ENCODE measurements at places on chromosomes 12 and 14.

GRCh38 chr14:29030121-29030520 lies 263.5 kb downstream of the FOXG1 start:
- no peak for DNase-seq

DNA sequence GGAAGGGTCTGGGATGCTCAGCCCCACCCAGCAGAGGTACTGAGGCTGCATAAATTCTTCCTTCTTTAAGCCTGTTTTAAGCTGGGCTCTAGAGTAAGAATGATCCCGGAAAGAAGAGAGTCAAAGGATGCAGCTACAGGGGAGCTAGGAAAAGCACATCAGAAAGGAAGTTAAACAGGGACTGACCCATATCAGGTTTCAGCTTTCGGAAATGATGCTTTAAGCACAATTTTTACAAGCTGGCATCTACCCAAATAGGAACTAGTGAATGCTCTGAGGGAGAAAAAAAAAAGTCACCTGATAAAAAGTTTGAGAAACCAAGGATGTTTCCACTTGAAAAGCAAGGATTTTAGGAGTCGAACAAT lies 22.0 kb downstream of the TSPAN8 start:
- DNase-seq: no peak

DNA sequence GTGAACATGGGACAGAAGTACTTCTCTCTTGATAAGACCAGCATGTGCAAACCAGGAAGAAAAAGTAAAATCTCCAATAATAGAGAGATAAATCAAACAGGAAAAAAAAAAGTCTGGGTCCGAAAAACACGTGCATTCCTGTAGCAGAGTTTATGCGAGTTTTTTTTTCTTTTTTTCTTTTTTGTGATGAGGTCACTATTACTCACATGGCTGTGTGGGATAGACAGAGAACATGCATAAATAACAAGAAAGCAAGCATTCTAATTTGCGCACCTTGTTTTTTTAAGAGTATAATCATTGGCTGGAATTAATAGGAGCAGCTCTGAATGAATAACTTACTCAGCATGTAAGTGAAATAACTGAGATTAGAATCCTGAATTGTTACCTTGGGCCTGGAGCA lies 91.9 kb upstream of the CPM start:
- no peak for DNase-seq

GRCh38 chr12:40701756-40702155 lies 9.5 kb downstream of the CNTN1 start:
- DNase-seq: no peak

GRCh38 chr12:125455556-125455955 lies 390.3 kb downstream of the AACS start:
- no peak for DNase-seq

DNA sequence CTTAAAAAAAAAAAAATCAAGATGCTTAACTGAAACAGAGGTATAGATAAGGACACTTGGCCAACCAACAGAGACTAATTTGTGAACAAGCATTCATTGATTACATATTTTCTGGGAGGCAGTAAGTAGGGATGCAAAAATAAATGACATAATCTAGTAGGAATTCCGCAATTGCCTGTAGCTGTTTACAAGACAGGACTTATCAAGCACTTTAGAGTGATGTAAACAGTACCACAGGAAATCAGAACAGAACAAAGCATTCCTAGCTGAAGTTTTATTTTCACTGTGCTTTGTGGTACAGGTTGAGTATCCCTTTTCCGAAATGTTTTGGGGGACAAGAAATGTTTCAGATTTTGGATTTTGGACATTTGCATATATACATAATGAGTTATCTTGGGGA lies 68.2 kb upstream of the FGD4 start:
- DNase-seq: no peak

GRCh38 chr14:24366721-24367513 lies 1.1 kb upstream of the NFATC4 start:
- no peak for DNase-seq

GRCh38 chr12:12467688-12468261 lies 94.9 kb downstream of the DUSP16 start:
- no peak for DNase-seq

GRCh38 chr12:93591137-93591868 lies 18.8 kb downstream of the SOCS2 start:
- DNase-seq: peak; percentile 55

- DNase-seq: no peak
These were observed at the start of gene COL2A1 for GRCh38 chr12:48004053-48004941. Gene COL2A1 (minus strand): TSS chr12:48004476. CDS start chr12:48004321, 155 bp downstream.

DNA sequence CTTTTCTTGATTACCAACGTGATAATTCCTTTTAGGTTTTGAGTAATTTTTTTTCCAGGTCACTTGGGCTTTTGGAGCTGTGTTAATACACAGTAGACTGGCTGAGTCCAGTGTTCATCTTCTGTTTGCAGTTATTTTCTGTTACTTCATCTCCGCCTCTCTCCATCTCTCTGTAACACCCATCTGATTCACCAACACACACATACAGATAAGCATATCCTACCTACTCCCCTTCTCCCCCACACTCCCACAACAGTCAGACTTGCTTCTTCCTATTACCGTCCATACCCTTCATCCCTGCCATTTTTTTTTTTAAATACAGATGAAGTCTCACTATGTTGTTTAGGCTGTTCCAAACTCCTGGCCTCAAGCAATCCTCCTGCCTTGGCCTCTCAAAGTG lies 72.7 kb upstream of the MANSC4 start:
- no peak for DNase-seq

DNA sequence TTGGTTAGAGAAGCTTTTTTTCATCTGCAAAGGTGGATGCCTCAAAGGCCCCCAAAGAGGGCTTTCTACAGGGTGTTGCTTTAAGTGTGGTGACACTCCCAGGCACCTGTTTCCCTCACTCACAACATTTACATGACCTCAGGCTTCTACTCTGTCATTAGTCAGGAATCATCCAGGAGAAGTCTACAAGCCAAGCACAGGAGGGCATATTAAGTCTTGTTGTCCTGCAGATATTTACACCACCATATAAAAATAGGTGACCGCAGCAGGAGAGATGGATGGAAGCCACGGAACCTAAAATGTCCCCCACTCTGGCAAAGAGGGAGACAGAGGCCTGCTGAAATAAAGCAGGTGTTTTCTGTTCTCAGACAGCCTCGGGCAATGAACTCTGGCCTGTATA lies 7.5 kb upstream of the DPF3 start:
- DNase-seq: no peak

GRCh38 chr12:70260646-70261045 lies 17.4 kb downstream of the CNOT2 start:
- no peak for DNase-seq

DNA sequence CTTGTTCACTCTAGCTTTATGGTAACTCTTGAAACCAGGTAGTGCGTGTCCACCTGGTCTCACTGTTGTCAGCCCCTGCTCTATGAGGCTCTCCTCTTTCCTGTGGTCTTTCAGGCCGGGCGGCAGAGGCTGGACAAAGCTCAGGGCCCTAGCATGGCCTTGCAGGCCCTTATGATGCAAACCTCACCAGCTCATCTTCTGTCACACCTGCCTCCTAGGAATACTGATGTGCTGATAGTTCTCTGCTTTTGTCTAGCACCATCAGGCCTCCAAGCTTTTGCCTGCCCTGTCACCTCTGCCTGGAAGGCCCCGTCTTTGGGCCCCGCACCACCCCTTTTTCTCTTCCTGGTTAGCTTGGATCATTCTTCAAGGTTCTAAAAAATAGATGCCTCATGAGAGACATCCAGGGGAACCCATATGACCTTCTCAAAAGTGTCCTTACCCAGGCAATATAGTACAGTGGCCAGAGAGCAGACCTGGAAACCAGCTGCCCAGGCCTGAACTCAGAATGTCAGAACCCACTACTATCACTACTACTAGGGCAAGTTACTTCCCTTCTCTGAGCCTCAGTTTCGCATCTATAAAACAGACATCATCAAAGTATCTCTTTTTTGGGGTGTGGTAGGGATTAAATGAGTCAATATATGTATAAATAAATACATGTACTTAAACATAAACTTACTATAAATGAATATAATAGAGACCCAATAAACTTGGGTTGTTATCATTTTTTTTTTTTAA lies 91.7 kb downstream of the ZFP36L1 start:
- DNase-seq: no peak

- DNase-seq: no peak
These were observed 123.8 kb downstream of the GRIP1 start for GRCh38 chr12:66555113-66555512.

GRCh38 chr14:31994391-31995033 lies 82.6 kb upstream of the ARHGAP5 start:
- DNase-seq: no peak

GRCh38 chr14:36655963-36656686 lies 5.5 kb upstream of the PAX9 start:
- DNase-seq: no peak

DNA sequence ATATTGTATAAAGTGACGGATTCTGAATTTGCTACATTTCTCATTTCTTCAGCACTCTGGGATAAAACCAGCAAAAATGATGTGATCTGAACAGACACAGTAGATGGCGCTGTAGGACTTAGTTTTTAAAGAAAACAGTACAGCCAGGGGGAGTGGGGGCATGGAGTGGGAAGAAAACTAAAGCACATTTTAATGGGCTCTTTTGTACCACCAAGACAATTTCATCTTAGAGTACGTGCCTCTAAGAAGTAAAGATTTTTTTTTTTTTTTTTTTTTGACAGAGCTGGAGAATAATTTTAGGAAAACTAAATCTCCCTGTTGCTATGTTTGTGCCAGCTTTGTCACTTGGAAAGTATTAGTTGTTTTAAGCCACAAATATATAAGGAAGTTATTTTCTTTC lies 124.4 kb downstream of the RAD51B start:
- peak; percentile 30 for DNase-seq

DNA sequence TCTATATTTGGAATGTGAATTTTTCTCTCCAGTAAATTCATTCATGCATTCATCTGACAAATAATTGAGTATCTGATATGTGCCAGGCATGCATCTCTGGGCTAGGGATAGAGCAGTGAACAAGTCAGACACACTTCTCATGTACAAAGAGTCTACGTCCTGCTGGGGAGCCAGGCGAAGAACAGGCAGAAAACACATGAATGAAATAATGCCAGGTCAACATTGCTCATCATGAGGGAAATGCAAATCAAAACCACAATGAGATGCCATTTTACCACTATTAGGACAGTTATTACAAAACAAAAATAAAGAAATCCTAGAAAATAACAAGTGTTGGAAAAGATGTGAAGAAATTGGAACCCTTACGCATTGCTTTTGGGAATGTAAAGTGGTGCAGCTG lies 90.3 kb downstream of the PAX9 start:
- DNase-seq: no peak

- DNase-seq: no peak
These were observed 9.5 kb downstream of the CDKN1B start for GRCh38 chr12:12726555-12727093.
